ENCODE measurements at places on chromosomes 16 and 17.

DNA sequence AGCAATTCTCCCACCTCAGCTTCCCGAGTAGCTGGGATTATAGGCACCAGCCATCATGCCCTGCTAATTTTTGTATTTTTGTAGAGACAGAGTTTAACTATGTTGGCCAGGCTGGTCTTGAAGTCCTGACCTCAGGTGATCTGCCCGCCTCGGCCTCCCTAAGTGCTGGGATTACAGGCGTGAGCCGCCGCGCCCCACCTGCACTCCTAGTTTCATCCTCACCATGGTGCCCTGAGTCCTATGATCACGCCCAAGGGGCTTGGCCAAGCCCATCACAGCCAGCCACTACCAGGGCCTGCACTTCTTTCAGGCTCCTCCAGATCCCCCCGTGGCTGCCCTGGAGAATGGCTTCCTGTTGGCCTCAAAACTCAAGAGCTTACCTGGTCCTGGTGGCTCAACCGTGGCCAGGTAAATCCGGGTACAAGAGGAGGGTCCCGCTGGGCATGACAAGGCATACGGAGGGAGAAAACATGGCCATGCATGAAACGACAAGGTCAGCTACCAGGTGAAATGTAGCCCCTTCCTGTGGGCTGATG, 20.4 kb upstream of the TFAP4 start:
- DNase-seq: no peak

- no peak for DNase-seq
Observed at GRCh38 chr17:1177016-1177700, 2.6 kb downstream of the ABR start.

GRCh38 chr16:66681676-66682075, 14.9 kb downstream of the CMTM4 start:
- no peak for DNase-seq

- DNase-seq: no peak
Observed at GRCh38 chr16:58462089-58462488, 37.9 kb upstream of the NDRG4 start.

GRCh38 chr16:48547530-48547929, 62.5 kb downstream of the N4BP1 start:
- DNase-seq: no peak

- DNase-seq: no peak
Observed at GRCh38 chr17:19768046-19768782, 20.1 kb upstream of the ALDH3A1 start.

DNA sequence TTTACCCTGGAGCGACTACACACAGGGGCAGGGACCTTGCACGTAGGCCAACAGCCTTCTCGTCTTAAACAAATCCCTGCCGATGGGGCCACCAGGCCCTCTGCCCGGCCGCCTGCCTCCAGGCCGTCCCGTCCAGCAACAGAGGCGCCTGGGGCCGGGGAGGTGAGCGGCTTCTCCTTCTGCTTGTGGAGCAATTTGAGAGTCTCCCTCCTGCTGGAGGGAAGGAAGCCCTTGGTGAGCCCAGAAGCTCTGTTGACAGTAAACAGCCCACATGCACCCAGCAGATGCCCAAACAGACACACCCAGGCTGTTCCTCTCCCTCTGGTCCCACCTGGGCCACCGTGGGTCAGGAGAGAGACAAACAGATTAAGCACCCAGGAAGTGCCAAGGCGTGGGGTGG, 8.1 kb downstream of the SLC43A2 start:
- no peak for DNase-seq

DNA sequence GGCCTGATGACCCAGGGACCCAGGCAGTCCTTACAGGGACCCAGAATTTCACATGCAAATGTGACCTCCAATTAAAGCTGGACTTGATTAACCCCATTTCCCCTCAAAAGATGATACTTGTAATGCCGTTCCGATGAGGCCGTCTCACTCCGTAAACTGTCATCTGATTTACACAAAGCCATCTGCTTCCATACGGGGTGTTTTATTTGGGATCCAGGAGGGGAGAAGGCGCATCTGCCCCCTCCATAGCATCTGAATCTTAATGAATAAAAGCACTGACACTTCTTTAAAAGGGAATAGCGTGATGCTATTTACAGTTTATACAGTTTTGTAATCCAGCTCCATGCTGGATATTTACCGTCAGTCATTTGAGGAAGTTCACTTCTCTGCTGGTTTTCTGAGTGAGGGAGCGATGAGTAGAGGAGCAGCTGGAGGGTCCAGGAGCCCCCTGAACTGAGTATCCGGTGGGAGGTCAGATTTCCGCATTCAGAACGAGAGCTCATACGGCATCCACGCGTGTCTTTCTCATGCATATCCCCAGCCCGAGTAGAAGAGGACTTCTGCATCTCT, 452.7 kb downstream of the WWOX start:
- DNase-seq: no peak

GRCh38 chr17:60463157-60463835, 41.0 kb downstream of the CHCT1 start:
- DNase-seq: no peak

- DNase-seq: no peak
Observed at GRCh38 chr16:78122774-78123315, 23.4 kb downstream of the WWOX start.

- no peak for DNase-seq
Observed at GRCh38 chr17:2947588-2947950, 115.8 kb downstream of the OR1D5 start.

GRCh38 chr17:29175349-29175748, 4.8 kb downstream of the MYO18A start:
- DNase-seq: no peak

DNA sequence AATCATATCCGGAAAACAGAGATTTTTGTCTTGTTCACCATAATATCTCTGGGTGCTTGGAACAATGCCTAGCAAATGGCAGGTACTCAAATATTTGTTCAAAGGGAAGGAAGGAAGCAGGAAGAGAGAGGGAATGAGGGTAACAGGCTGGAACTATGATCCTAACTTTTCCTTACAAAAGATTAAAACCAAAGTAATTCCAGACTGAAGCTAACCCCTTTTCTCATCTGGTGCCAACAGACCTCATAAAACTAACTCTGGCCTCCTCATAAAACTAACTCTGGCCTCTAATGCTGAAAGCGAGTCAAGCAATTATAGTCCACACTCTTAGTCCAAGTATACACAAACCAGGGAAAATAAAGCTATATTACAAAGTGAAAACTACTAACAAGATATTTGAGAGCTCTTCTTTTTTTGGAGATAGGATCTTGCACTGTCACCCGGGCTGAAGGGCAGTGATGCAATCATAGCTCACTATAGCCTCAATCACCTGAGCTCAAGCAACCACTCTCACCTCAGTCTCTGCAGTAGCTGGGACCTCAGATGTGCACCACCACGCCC, 84.6 kb downstream of the KANSL1 start:
- no peak for DNase-seq

- DNase-seq: no peak
Observed at GRCh38 chr17:73729101-73729500, 84.9 kb upstream of the SDK2 start.

DNA sequence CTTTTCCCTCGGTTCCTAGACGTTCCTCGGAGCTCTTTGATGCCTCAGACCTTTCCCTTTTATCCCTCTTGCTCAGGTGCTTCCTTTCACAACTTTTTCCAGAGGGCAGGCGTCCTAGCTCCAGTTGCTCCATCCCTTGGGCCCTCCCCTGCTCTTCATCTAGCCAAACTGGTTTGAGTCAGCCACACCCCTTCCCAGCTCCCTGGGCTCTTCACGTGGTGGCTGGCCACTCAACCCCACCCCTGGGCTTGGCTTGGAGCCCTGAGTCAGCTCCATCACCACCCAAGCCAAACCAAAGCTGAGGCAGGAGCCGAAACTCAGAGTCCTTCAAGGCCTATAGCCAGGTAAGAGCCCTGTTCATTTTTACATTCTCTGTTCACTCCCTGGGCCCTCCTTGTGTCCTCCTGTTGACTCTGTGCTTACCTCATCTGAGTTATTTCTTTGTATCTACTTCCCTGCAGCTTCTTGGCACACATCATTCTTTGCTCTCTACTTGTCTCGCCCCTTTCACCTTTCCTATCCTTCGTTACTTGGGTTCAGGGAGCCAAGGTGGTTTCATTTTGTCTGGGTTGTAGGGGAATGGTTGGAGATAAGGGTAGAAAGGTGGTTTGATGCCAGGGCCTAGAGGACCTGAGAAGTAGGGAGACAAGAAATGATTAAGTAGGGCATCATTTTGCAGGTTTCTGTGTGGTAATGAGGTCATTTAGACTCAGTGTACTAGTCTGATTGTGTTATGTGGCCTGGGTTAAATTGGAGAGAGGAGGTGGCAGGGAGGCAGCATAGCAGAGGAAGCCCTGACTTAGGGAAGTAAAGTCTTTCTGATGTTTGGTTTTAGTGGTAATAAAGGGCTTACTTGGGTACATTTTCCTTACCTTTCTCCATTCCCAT, 7.6 kb upstream of the PHKG2 start:
- DNase-seq: peak; percentile 66

GRCh38 chr16:31118223-31119155, 1.0 kb downstream of the KAT8 start:
- no peak for DNase-seq

GRCh38 chr17:40621578-40621977, 26.0 kb downstream of the SMARCE1 start:
- no peak for DNase-seq

DNA sequence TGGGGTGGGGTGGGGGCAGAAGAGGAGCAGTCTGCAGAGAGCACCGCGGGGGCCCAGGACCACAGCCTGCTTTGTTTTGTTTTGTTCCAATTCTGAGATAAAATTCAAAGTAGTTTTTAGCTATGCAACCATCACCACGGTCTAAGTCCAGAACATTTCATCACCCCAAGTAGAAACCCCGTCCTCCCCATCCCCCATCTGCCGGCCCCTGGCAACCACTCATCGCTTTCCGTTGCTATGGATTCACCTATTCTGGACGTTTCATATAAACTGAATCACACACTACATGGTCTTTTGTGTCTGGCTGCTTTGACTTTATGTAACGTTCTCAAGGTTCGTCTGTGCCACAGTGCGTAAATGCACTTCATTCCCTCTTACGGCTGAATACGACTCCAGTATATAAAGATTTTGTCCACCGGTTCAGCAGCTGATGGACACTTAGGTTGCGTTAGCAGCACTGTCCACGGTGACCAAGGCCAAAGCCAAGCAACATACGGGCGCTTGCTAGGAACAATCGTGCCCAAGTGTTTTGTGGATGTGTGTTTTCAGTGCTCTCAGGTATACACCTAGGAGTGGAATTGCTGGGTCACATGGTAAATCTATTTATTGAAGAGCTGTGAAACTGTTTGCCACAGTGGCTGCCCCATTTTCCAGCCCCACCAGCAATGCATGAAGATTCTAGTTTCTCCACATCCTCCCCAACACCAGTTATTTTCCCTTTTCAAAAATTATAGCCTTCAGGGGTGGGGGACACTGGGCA, 27.7 kb upstream of the RASD1 start:
- DNase-seq: no peak

DNA sequence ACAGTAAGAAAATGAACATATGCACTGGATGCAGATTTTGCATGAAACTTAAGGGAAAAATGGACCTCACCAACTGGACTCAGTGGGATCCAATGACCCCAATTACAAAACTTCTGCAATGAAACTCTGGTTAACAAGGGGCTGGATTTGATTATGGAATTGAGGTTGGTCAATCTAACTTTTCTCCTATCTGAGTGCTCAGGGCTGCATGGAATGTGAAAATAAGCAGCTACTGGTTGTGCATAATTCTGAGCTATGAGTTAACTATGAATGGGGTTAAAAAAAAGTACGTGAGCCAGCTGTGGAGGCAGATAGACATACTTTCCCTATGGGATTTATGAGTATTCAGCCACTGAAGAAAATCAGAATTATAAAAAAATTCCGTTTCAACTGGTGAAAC, 9.2 kb downstream of the FAM20A start:
- no peak for DNase-seq

DNA sequence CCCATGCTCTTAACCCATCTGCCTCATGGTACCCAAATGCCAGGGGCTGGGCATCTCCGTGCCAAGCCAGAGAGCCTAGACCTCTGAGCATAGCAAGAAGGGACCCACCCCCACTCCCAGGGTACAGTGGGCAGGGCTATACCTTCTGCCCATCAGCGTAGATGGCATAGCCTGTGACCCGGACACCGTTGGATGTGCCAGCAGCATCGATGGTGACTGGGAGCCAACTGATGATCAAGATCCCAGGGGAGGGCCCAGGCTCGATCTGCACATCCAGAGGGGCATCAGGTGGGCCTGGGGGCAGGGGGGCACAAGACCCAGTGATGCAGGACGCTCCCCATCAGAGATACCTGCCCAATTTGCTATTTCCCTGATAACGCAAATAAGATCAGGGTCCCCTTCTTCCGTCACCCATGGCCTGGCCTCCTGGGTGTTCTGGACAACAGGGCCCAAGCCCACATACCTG, 17.1 kb downstream of the TSPOAP1 start:
- no peak for DNase-seq

Measured in AG09319 (cell line).